ENCODE measurements at places on chromosomes 5 and 9. TPM values are rescaled to one million over a fixed set of nuclear protein-coding genes. Genes with fewer than 3 reads are reported as not detected.
A peak's percentile ranks its signal among the peaks of the same experiment; 100 is the strongest.

LCN9 gene
- total RNA-seq = not detected

FAM163B gene
- 0.27 TPM for total RNA-seq

PCDHA10 gene
- total RNA-seq = 0.24 TPM

TMEM8B gene
- 15.4 TPM for total RNA-seq

C5orf58 gene
- not detected for total RNA-seq

NMUR2 gene
- total RNA-seq = not detected

TGFBI gene
- total RNA-seq = 21.0 TPM

GRCh38 chr9:126763130-126763764 is 41.6 kb upstream of the ZBTB43 start:
- DNase-seq = no peak

DNA sequence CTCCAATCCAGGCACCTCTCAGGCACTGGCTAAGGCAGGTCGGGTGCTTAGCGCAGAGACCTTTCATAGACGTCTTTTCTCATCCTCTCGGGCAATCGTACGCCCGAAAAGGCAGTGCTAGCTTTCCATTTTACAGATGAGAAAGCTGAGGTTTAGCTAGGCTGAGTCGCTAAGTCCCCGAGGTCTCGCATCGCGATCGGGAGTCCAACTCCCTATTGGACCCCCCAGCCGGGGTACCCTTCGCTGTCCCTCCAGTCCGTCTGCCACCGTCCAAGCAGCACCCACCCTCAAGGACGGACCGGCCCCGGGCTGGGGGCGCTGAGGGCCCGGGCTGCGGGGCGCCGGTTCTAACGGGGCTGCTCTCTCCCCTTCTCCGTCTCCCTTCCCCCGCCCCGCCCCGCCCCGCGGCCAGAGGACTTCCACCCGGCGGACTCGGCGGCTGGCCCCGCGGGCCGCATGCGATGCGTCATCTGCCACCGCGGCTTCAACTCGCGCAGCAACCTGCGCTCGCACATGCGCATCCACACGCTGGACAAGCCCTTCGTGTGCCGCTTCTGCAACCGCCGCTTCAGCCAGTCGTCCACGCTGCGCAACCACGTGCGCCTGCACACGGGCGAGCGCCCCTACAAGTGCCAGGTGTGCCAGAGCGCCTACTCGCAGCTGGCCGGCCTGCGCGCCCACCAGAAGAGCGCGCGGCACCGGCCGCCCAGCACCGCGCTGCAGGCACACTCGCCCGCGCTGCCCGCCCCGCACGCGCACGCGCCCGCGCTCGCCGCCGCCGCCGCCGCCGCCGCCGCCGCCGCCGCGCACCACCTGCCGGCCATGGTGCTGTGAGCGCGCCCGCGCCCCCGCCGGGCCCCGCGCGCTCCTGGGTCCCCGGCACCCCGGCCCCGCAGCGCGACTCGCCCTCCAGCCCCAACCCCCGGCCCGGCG is 12.5 kb upstream of the EXOSC2 start:
- peak; percentile 86 for DNase-seq

GRCh38 chr5:80711938-80712337 is 57.2 kb upstream of the DHFR start:
- no peak for DNase-seq

DNA sequence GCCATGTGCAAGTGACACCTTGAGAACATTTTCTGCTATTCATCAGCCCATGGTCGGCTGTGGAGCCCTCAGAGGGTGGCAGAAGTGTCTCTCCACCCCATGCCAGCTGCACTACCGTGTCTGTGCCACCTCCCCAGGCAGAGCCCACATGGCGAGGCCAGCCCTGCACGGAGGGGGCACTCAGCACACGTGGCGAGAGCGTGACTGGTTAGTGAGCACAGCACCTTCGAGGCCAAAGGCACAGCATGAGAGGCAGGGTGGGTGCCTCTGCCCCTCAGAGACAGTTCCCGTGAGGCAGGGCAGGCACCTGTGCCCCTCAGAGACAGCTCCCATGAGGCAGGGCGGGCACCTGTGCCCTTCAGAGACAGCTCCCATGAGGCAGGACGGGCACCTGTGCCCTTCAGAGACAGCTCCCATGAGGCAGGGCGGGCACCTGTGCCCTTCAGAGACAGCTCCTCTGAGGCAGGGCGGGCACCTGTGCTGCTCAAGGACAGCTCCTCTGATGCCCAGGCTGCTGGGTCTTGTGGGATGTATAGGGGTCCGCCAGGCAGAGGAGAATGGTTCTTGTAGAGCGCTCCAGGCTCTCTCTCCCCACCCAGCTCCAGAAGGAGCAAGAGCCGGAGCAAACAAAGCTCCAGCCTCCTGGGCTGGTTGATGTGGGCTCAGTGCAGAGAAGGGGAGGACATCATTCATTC is 179.8 kb upstream of the PPP1R26 start:
- DNase-seq = no peak

GRCh38 chr9:72128526-72128925 is 20.7 kb upstream of the GDA start:
- DNase-seq = no peak

DNA sequence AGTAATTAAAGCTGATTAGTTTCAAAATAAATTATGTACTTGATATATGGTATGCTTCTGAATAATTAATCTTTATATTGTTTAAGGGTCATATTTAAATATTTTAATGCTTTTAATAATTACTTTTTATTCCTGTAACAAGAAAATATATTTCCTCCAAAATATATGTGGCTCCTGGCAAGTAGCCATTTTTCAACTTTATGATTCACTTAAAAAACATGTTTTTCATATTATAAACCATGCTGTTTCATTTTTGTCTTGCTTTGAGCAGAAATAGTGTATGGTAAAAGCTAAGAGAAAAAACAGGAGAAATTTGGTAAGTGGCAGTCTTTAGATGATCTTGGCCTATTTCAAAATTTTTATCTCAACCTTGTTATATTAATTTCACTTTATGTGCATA is 14.6 kb downstream of the SPATA9 start:
- DNase-seq = no peak

- DNase-seq = no peak
These were observed 66.2 kb upstream of the CACNA1B start for GRCh38 chr9:137811283-137811870.

- DNase-seq = no peak
These were observed 442.4 kb upstream of the ZNF462 start for GRCh38 chr9:106420511-106420944.

DNA sequence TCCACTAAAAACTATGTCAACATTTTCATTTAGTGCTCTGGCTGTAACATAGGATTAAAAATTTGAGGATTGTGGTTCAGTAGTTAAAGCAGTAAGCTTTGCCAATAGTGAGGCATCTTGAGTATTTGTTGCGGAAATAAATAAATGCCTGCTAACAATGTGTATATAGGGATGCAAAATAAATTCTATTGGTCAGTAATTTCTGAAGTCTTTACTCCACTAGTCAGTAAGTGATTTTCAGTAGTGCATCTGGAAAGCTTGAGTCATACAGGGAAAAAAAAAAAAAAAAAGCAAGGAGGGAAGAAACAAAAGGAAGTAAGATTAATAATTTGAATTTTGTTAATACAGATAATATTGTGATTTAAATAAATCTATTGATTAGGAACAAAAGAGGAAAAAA is 21.0 kb downstream of the NIPBL start:
- DNase-seq = no peak

- DNase-seq = no peak
These were observed 183.4 kb downstream of the GOLPH3 start for GRCh38 chr5:31990701-31991110.

DNA sequence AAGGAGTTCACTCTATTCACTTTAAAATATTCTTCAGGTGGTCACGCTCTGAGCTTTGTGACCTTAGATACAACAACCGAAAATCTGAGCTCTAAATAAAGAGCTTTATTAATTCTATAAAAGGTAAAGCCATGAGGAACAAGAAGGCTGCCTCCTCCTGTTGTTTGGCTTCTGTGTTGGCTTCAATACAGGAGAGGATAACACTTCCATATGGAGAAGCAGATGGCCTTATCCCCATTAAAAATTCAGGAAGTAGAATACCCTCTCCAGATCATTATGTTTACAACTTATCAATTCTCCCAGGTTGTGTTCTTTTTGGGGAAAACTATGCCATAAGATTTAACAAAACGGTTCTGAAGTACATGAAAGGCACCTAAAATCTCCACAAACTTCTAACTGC is 128.4 kb downstream of the TTC39B start:
- DNase-seq = no peak

GRCh38 chr9:98193336-98193944 is 1.0 kb upstream of the CORO2A start:
- DNase-seq = no peak

DNA sequence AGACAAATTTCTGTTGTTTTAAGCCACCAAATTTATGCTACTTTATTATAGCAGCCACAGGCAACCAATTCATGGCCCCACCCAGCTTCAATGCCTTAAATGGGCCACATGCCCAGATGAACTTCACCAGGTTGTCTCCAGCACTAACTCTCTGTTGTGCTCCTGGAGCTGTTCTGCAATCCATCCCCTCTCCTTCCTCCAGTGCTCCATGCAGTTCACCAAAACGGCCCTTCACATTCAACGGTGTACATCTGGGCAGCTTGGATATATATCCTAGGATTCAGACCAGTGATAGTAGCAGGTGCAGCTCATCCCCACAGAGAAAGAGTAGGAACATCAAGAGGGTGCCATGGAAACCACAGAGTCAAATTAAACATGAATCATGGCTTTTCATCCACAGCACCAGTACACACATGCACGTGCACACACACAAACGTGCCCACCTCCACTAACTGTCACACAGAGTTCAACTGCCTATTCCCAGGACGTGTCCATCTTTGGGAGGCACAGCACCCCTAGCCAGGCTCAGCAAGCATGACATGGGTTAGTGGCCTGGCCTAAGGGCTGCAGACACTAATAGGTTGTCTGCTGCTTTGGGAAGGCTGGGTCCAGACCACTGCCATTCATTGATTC is 134.5 kb downstream of the MED10 start:
- DNase-seq = no peak

DNA sequence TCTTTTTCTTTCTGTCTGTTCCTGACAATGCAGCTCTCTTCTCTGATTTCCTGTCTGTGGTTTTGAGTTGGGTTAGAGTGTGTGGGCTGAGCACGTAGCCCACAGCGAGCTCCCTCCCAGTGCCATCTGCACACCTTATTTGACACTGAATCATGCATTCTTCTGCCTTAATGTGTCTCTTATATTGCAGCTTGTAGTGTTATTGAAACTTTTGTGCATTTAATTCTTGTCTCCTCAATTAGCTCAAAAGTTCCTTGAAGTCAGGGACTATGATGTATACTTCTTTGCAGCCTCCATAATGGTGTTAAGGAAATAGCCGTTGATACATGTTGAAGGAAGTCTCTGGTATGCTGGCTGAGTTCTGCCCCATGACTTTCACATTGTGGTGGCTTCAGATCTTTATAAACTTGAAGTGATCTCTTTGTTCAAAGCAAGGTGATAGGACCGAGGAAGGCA is 576.2 kb upstream of the CLINT1 start:
- DNase-seq = no peak

DNA sequence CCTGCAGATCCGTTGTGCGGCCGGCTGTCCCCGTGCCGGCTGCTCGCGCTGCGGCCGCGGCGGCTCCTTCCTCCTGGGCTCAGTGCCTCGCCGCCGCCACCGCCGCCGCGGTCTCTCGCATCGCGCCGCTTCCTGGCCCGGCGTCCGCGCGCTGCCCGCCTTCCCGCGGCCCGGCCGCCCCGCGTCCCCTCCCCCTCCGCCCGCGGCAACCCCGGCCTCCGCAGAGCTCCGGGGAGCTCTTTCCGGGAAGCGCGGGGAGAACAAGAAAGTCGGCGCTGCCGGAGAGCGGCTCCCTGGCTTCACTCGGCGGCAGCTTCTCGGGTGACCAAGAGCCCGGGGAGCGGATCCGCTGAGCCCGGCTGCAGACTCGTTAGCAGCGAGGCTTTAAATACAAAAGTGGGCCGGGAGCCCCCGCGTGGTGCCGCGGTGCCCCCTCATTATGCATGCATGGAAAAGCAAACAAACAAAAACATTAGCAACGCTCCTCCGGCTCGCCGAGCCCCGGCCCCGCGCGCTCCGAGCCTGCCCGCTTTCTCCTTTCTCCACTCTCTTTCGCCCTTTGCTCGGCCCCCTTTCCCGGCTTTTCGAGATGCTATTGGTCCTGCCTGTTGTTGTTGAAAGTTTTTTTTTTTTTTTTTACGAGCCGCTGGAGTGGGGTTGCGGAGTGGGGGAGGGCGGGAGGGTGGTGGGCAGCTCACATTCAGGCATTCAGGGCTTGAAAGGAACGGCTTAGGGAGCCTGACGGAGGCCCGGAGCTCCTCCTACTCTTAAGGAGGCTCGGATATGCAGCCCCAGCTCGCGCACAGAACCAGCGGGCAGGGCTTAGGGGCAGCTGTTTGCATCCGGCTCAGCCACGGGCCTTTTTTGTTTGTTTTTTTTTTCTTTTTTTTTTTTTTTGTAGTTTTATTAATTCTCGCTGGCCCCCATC is at the start of gene GAS1:
Gene GAS1 (minus strand): TSS at position 361 of the 928 bp plus-strand sequence. CDS start 727 bp downstream, outside the sequence.
- DNase-seq = peak; percentile 80

- no peak for DNase-seq
These were observed 33.8 kb downstream of the TGFBI start for GRCh38 chr5:136062366-136063274.

GRCh38 chr5:147310059-147310704 is 75.4 kb downstream of the STK32A start:
- DNase-seq = peak; percentile 89

GRCh38 chr9:94280409-94280989 is 21.4 kb downstream of the ZNF169 start:
- no peak for DNase-seq

GRCh38 chr9:137688725-137689124 is 69.9 kb downstream of the EHMT1 start:
- no peak for DNase-seq

All from left colon (tissue), 2 donors.